ENCODE measurements at places on chromosomes 12 and 14. TPM values are rescaled to one million over a fixed set of nuclear protein-coding genes. Genes with fewer than 3 reads are reported as not detected.

The MSI1 gene
- polyA plus RNA-seq, result 0.80 TPM

The PPP1R36 gene
- 2.8 TPM for polyA plus RNA-seq

The FRMD6 gene
- 2.4 TPM for polyA plus RNA-seq

The C12orf76 gene
- polyA plus RNA-seq, result 15.8 TPM

The SPPL3 gene
- 23.8 TPM for polyA plus RNA-seq

The CCDC175 gene
- not detected for polyA plus RNA-seq

The LRP1-AS gene
- polyA plus RNA-seq, result not detected

The RFX4 gene
- polyA plus RNA-seq, result not detected

The KRT85 gene
- 0.58 TPM for polyA plus RNA-seq

The KRT78 gene
- not detected for polyA plus RNA-seq

The TAS2R9 gene
- not detected for polyA plus RNA-seq

The LHX5 gene
- polyA plus RNA-seq, result not detected

The RDH11 gene
- 124 TPM for polyA plus RNA-seq

The AQP2 gene
- 666 TPM for polyA plus RNA-seq

The SLC10A1 gene
- not detected for polyA plus RNA-seq

The TOMM20L gene
- not detected for polyA plus RNA-seq

The NUP37 gene
- polyA plus RNA-seq, result 26.7 TPM

The MED6 gene
- 12.2 TPM for polyA plus RNA-seq

The TMTC2 gene
- polyA plus RNA-seq, result 6.0 TPM

The CYP46A1 gene
- 2.5 TPM for polyA plus RNA-seq

The OVCH1 gene
- not detected for polyA plus RNA-seq

The SLC35F4 gene
- polyA plus RNA-seq, result 0.30 TPM

The TMEM132C gene
- polyA plus RNA-seq, result 0.75 TPM

The MMP19 gene
- 2.0 TPM for polyA plus RNA-seq

The TAS2R7 gene
- not detected for polyA plus RNA-seq

The DENR gene
- polyA plus RNA-seq, result 31.5 TPM

All from kidney (tissue), 22 donors.